Caki2 (cell line): ENCODE measurements at places on chromosomes 4 and X. TPM values are rescaled to one million over a fixed set of nuclear protein-coding genes. Genes with fewer than 3 reads are reported as not detected.

The TMEM187 gene
- total RNA-seq, result 5.7 and 16.6 TPM in 2 replicates

The ASB12 gene
- total RNA-seq, result 0.17 TPM in 1 of 2 replicates, not detected in the other

The GYPB gene
- not detected in 2 replicates for total RNA-seq

The NPNT gene
- 4.4 TPM in 1 of 2 replicates, not detected in the other for total RNA-seq

The KLF8 gene
- total RNA-seq, result 0.52 and 0.68 TPM in 2 replicates

The CCDC120 gene
- not detected in 2 replicates for total RNA-seq

The HTRA3 gene
- total RNA-seq, result not detected in 2 replicates

The GAGE2A gene
- total RNA-seq, result not detected in 2 replicates

The IBSP gene
- total RNA-seq, result not detected in 2 replicates

The ANK2 gene
- total RNA-seq, result 8.3 and 11.1 TPM in 2 replicates

The RAB41 gene
- total RNA-seq, result not detected in 2 replicates

The ARHGAP36 gene
- total RNA-seq, result not detected in 2 replicates
